ENCODE measurements at places on chromosomes 3 and 15. TPM values are rescaled to one million over a fixed set of nuclear protein-coding genes. Genes with fewer than 3 reads are reported as not detected.

Gene RETNLB
- not detected for total RNA-seq

Gene SLC22A13
- not detected for total RNA-seq

Gene C3orf18
- total RNA-seq = 57.2 TPM

Gene PLA2G4D
- total RNA-seq = not detected

Gene ZIC1
- total RNA-seq = not detected

Gene MYL3
- total RNA-seq = 7,440 TPM

Gene CLDN1
- total RNA-seq = 0.08 TPM
